Hypothalamus (tissue), 51 donors: ENCODE measurements at places on chromosomes 7 and 10.

GRCh38 chr7:471866-472639, 47.6 kb downstream of the PDGFA start:
- DNase-seq, result no peak

DNA sequence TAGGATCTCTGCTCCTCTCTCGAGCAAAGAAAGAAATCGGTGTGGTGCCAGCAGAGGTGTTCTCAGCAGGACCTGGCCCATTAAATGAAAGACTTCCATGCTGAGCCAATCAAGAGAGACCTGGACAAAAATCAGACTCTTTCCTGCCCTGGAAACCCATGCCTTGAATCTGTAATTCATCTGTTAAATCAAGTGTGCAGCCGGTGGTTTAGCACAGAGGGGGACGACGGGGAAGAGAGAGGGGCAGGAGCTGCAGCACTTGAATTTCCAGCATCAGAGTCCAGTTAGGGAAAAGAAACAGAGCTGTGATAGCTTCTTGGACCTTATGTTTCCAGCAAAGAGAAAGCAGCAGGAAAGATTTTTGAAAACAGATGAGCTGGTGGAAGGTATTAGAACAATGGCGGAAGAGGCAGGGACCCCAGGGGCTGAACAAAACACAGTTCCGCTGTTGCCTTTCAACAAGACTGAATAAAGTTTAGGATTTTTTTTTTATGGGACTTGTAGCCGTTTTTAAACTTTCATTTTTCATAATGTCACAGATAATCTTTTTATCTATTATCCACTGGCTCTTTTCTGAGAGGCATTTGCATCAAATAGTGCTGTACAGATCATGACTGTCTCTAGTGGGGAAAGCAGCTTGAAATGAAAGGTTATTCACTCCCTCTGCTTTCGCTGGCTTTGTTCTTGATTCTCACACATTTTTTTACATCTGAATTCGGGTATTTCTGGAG, 543.6 kb upstream of the GALNT17 start:
- no peak for DNase-seq

- DNase-seq, result no peak
Measured at GRCh38 chr10:98100476-98100875, 34.0 kb upstream of the R3HCC1L start.

- DNase-seq, result no peak
Measured at GRCh38 chr10:128215733-128216132, 89.5 kb upstream of the MKI67 start.

GRCh38 chr10:48555310-48556042, 49.4 kb downstream of the ARHGAP22 start:
- no peak for DNase-seq

- no peak for DNase-seq
Measured at GRCh38 chr10:129104266-129105045, 362.6 kb upstream of the MGMT start.

DNA sequence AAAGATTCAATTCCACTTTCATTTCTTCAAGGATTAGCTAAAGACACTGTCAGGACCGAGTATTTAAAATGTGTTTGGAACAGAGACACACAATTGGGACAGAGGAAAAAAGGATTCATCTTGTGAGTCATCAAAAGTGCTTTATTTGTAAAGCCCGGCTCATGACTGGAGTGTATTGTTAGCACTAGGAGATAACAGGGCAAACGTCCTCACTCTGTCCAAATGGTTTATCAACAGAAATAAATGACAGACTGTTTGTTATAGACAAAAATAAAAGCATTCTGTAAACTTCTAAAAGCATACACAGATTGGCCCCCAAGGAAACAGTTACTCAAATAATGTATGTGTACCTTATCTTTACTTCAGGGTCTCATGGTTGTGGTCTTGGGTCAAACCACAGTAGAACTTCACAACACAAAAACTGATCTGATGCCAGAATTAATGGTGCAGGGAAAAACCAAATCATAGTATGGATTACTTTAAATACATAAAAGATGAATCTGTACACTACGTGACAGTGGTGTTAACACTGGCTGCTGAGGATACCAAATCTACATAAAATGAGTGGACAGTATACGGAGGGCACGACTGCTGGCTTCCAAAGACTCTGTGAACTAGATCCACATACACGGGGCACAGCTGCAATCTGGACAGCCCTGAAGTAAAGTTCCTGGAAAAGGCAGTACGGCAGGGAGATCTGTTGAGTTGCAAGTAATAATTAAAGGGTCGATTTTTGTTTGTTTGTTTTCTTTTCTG, 179.4 kb downstream of the PIP4K2A start:
- DNase-seq, result no peak

DNA sequence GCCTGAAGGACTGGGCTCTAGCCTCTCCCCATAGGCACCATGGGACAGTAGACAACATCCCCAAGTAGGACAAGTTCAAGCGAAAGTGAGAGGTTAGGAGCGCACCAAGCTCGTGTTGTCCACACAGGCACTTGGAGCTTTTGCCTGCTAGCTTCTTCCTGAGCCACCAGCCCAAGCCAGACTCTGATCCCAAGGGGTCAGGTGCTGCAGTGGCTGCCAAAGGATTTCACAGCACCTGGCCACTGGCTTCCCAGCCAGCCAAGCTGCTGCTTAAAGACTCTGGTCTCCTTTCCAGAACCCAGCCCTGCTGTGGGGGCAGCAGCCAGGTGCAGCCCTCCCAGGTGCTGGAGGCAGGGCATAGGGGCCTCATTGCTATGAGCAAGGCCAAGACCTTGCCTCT, 33.0 kb upstream of the UNC5B start:
- DNase-seq, result no peak

GRCh38 chr10:95833042-95833610, 74.6 kb upstream of the CC2D2B start:
- no peak for DNase-seq

DNA sequence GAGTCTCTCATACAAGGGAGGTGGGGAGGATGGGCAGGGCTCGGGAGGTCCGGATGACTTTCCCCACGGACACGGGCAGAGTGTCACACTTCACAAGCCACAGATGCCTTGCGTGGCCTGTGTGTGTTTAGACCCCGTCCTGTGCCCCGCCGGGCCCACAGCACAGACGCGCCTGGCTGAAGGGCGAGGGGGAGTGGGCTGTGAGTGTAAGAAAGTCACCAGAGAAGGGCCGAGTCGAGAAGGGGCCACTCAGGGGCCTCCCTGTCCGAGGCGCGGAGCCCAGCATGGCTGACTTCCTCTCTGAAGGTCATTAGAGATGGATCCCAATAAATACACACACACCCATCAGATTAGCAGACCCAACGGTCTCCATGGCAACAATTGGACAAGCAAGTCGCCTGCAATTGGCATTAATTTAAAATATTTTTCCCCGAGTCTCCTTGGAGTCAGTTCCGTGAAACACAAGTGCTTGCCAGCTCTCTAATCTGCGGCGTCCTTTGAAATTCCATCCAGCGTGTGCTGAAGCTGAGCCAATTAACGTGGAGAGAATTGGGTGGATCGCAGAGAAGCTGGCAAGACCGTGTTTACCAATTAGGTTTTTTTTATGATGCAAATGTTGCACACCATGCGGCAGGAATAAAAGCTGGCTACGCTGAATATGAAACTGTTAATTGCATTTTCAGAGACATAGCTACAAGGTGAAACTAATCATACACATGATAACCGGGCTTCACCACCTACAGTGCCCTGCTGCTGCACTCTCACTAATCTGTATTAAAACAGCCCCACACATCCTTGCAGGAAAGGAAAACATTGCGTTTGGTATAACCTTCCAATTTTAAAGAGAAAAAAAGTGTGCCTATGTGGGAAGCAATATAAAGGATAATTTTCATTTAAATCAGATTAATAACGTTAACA, 571.2 kb downstream of the PTPRN2 start:
- DNase-seq, result peak; percentile 29

DNA sequence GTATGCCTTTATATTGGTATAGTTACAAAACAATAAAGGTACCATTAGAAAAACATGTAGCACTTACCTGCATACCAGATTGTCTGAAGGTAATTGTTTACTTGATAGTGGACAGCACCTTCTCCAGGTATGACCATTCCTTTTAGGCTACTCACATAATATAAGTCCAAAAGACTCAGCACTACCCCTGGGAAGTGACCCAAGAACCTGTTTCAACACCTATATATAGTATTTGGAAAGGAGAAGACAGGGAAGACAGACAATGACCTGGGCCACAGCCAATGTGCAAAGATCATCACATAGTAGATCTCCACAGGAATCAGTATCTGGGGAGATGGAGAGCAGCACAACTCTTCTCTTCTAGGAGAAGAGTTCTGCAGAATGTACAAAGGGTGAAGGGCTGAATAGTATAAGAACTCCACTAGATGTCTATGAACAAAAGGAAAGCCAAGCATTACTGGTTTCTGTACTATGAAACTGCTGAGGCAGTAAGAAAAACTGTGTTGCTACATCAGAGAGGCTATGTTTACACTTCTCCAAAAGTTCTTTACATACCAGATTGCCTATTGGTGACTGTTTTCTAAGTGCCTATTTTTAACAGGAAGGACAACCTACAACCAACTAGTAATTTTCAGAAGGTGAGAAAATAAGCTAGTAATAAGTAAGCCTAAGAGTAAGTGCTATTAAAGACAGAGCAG, 159.2 kb downstream of the BTAF1 start:
- no peak for DNase-seq

DNA sequence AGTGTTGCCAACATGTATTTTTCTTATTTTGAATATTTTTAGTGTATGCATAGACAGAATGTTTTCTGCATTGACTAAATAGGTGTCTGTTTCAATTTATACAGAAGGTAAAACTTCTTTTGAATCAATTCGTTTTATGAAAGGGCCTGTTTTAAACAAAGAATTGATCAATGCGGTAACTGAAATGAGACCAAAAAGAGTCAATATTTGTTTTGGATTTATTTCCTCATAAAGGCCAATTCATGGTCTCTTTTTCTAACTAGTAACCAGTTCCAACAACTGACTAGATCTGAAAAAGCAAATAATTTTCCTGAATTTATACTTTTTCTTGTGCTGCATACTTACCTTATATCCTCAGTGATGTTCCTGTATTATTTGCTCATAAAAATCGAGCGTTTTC, 320.5 kb downstream of the DGKB start:
- no peak for DNase-seq

GRCh38 chr7:145957160-145957890, 159.3 kb upstream of the CNTNAP2 start:
- DNase-seq, result no peak

DNA sequence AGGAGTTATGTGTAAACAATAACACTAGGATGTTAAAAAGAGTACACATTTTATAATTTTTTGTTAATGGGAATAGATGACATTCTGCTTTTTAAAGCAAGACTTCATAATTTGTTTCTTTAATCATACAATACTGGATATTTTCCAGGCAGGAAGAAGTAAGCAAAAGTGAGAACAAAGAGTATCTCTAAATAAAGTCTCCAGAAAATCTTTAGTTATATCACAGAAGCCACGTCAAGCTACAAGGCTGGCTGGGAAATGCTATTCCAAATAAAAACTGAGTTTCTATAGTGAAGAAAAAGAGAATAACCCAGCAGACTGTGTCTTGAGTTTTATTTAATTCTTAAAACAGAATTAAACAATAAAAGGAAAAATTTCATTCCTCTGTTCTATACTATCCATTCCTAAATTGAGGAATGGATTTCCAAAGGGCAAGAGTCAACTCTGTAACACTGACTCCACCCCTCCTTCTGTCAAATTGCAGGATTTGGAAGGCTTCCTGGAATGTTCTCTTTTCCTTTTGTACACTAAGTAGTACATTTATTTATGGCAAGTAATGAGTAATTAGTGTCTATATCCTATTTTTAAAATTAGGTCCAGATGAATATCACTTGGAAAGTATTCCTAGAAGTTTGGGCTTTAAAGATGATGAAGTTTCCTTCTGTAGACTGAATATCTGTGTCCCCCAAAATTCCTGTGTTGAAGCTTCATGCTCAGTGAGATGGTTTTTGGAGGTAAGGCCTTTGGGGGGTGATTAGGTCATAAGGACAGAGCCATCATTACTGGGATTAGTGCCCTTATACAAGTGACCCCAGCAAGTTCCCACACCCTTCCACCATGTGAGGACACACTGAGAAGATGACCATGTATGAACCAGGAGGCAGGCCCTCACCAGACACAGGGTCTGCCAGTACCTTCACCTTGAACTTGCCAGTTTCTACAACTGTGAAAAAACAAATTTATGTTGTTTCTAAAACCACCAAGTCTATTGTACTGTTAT, 290.9 kb downstream of the CRPPA start:
- DNase-seq, result no peak

- DNase-seq, result no peak
Measured at GRCh38 chr10:60212195-60212594, 177.5 kb downstream of the ANK3 start.

GRCh38 chr7:105806592-105807447, 69.6 kb downstream of the ATXN7L1 start:
- DNase-seq, result no peak

DNA sequence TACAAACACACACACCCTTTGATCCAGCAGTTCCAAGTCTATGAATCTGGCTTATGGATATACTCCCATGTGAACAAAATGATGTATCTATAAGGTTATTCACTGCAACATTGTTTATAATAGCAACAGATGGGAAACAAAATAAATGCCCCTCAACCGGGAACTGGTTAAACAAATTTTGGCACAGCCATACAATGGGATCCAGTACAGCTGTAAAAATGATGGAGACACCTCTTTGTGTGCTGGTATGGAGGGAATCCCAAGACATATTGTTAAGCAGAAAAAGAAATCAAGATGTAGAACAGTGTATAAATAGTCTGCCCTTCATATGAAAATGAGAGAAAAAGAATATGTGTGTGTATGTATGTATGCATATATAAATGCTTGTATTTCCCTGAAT, 155.5 kb downstream of the SNX10 start:
- DNase-seq, result no peak

DNA sequence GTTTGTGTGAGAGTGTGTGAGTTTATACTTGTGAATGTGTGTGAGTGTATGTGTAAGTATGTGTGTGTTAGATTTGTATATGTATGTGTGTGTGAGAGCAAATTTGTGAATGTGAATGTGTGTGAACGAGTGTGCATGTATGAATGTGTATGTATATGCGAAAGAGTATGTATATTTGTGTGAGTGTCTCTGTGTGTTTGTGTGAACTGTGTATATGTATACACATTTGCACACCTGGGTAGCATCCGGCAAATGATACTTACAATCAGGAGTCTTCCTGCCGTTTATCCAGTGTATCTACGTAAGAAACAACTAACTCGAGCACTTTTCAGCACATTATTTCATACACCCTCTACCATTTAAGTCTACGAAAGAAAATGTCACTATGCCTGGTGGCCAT, 487.4 kb downstream of the TNS3 start:
- DNase-seq, result no peak

GRCh38 chr7:4181446-4181845, 500.6 kb upstream of the FOXK1 start:
- no peak for DNase-seq
